ENCODE measurements at places on chromosomes 7 and 10. TPM values are rescaled to one million over a fixed set of nuclear protein-coding genes. Genes with fewer than 3 reads are reported as not detected.

PDCD4 gene
- total RNA-seq: 9.4 TPM

ZNF438 gene
- 2.1 TPM for total RNA-seq

DNA sequence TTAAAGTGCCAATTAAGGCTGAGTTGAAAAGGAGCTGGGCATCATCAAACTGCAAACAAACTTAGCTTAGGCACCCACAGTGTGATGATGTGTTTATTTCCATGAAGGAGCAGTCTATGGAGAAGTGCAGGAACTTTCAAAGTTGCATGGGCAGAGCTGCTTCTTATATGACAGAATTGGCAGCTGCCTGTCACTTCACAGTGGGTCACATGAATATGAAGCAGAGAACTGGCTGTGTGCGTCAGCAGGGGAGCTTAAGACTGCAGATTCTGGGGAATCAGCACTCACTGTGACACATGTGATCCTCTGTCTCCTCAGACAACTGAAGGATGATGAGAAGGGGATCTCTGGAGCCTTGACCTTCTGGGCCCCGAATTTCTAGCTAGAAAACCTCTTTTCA is 36.6 kb downstream of the RBM28 start:
- no peak for DNase-seq

- no peak for DNase-seq
These were observed 47.8 kb upstream of the FRMD4A start for GRCh38 chr10:14378387-14378960.

DNA sequence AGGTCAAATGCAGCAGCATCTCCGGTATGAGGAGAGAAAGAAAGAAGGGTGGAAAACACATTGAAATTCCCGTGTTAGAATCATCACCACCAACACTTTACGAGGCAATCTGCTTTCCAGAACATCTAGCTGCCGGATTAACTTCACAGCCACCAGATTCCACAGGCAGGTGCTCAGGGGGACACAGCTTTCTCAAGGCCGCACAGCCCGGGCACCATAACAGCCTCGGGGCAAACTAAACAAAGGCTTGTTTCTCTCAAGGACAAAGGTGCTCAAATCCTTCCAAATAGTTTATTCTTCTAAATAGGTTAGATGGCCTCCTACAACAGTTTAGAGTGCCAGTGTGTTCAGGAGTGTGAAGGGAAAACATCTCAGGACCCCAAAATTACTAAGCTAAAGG is 156.3 kb downstream of the DIP2C start:
- no peak for DNase-seq

Measured in Caki2 (cell line).